ENCODE measurements at places on chromosomes 7 and 10. TPM values are rescaled to one million over a fixed set of nuclear protein-coding genes. Genes with fewer than 3 reads are reported as not detected.

The SPDYE1 gene
- not detected for total RNA-seq

DNA sequence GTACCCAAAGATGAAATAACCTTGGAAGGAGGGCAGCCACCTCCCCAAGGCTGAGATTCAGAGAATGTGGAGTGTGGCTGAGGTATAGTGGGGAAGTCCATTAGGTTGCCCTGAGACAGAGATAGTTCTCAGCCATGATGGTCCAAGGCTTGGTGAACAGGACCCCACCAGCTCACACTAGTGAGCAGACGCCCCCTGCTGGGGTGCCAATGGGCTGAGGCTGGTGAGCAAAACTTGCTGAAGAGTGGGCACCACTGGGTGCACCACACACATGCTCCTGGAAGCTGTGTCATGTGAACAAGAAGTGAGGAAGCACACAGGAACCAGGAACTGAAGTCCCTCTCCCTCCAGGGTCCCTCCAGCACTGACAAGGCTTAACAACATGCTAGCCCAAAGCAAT is 8.9 kb downstream of the FBXL13 start:
- no peak for DNase-seq

DNA sequence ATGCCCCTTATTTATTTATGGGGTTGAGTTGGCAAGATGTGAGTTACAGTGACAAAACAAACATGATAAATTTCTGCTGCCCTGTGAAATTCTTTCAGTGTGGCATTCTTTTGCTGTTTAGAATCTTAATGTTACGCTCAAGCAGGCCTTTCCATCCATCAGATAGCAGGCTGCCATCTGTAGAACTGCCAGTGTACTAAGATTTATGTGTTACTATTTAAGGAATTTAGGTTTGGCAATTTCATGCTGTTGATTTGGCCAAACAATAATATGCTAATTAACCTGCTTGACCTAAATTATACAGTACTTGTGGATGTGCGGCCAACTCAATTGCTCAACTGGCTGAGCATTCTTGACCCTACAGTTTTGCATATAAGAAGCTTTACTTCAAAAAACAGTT is 477.7 kb upstream of the TPK1 start:
- no peak for DNase-seq

GRCh38 chr7:16795624-16796023 is 9.2 kb downstream of the AGR2 start:
- no peak for DNase-seq

The MASTL gene
- total RNA-seq = 10.1 TPM

DNA sequence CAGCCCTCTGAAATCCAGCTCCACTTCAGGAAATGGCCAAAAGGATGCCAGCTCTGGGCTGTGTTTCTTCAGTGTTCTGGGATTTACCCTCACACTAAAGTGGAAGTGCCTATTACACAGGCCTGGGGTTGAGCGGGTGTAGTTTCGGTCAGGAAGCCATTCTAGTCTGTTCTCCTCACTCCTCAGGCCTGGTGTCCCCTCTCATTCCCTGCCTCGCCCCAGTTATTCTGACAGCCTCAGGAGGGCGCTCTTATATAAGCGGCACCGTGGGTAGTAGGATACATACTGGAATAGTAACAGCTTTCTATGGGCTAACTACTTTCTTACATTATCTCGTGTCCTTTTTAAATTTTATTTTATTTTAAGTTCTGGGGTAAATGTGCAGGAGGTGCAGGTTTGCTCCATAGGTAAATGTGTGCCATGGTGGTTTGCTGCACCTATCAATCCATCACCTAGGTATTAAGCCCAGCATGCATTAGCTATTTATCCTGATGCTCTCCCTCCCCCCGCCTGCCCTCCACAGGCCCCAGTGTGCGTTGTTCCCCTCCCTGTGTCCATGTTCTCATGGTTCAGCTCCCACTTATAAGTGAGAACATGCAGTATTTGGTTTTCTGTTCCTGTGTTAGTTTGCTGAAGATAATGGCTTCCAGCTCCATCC is 12.2 kb upstream of the LGI1 start:
- no peak for DNase-seq

The MYL10 gene
- not detected for total RNA-seq

DNA sequence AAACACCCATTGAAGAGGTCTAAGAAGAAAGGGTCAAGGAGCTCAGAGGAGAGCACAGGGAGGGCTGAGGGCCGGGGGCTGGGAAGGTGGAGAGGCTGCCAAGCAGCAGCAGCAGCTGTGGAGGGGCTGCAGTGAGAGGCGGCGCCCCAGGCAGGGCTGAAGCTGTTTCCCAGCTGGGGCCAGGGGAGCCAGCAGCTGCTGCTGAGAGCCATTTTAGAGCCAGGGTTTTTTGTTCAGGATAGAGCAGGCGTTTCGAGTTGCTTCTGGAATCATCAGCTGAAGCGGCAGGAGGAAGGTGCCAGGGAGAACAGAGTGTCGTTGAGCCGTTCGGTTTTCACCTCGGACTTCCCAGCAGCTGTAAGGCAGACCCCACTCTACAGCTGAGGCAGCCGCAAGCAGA is 62.7 kb downstream of the LANCL2 start:
- DNase-seq = no peak

GRCh38 chr10:77177589-77177988 is 460.0 kb downstream of the KCNMA1 start:
- DNase-seq = no peak

The ZPBP gene
- total RNA-seq = not detected

The SORBS1 gene
- 49.4 TPM for total RNA-seq

The TEX36 gene
- total RNA-seq = not detected

The C10orf53 gene
- not detected for total RNA-seq

The MAGI2 gene
- total RNA-seq = 1.7 TPM

DNA sequence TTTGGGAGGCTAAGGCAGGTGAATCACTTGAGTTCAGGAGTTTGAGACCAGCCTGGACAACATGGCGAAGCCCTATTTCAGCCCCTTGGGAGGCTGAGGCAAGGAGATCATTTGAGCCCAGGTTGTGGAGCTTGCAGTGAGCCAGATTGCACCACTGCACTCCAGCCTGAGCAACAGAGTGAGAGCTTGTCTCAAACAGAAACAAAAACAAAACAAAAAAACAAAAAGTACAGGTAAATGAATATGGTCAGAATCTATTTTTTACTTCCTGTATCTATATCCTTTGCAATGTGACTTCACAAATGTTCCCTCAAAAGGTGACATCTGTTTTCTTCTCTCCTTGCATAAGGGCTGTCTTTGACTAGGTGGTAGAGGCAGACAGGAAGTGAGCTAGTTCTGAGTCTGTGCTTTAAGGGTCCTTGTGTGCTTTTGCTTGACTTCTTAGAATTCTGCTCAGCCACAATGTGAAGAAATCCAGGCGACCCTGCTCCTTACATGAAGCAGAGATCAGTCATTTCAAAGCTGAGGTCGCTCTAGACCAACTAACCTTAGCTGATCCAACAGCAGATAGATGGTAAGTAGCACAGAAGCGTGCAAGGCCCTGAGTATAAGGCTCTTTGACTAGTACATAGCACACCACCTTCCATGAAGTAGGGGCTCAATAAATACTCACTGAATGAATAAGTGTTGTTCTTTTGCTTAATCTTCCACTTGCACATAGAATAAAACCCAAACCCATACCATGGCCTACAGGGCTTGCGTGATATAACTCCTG is 423.2 kb upstream of the PCDH15 start:
- DNase-seq = no peak

The PPA1 gene
- total RNA-seq = 69.7 TPM

The UTF1 gene
- total RNA-seq = not detected

The NXPH1 gene
- total RNA-seq = not detected

- DNase-seq = no peak
Observed at GRCh38 chr7:39260279-39260844, 282.7 kb downstream of the POU6F2 start.

GRCh38 chr7:69204943-69205342 is 393.3 kb upstream of the AUTS2 start:
- DNase-seq = no peak

- no peak for DNase-seq
Observed at GRCh38 chr7:141161550-141162535, 88.0 kb downstream of the TMEM178B start.
